ENCODE measurements at places on chromosomes 11 and 22.

DNA sequence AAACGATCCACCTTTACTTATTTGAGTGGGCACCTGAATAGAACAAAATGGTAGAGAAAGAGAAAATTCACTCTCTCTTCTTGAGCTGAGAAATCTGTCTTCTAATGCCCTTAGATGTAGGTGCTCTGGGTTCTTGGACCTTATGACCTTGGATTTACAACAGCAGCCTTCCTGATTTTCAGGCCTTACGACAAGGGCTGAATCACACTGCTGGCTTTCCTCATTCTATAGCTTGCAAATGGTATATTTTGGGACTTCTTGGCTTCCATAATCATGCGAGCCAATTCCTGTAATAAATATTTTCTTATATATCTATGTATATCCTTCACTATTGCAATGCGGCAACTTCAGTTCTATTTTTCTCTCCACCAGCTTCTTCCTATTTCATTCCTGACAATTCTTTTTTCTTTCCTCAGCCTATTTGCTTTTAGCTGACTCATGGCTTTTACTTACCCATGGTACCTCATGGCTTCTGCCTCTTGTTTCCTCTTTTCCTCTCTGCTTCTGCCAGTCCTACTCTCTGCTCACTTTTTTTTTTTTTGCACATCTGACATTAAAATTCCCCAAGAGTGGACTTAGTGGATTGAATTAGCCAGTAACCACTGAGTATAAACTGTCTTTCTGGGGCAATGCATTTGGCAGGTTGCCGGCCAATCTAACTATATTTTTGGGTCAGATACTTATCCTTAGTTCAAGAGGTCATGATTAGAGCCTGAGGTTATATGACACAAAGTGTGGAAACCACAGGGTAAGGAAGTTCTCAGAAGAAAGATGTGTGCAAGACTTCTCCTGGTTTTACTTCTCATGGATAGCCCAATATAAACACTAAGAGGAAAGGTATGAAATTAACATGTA is 359.5 kb downstream of the TMEM135 start:
- peak; percentile 27 for DNase-seq

- no peak for DNase-seq
Measured at GRCh38 chr22:45058622-45058912, 48.8 kb upstream of the PHF21B start.

DNA sequence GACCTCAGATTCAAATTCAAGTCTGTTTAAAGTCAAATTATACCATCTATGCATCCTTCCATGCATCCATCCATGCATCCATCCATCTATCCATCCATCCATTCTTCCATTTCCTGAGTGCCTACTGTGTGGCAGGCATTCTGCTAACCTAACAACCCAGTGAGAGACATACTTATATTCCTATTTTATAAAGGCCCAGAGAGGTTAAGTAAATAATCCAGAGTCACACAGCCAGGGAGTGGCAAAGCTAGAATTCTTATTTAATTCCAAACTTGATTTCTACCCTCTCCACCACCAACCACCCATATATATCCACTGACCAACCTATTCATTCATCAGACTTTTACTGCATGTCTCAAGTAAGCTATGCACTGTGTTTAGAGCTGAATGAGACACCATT is 53.8 kb downstream of the LRRC74B start:
- no peak for DNase-seq

DNA sequence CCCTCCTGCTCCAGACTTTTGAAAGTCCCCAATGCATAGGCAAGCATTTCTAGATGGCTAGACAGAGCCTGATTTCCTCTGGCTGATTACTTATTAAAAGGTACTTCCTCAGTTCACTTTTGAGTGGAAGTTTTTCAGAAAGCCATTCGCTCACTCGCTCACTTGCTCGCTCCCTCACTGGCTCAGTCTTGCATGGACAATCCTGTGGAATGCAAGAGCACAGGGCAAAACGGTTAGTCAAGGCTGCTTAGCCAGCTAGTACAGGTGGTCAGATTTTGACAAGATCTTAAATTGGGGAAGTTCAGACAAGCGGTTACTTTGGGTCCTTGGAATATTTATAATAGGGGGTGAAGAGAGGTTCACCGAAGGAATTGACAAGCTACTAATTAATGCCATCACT is 101.0 kb downstream of the ARL14EP start:
- no peak for DNase-seq

DNA sequence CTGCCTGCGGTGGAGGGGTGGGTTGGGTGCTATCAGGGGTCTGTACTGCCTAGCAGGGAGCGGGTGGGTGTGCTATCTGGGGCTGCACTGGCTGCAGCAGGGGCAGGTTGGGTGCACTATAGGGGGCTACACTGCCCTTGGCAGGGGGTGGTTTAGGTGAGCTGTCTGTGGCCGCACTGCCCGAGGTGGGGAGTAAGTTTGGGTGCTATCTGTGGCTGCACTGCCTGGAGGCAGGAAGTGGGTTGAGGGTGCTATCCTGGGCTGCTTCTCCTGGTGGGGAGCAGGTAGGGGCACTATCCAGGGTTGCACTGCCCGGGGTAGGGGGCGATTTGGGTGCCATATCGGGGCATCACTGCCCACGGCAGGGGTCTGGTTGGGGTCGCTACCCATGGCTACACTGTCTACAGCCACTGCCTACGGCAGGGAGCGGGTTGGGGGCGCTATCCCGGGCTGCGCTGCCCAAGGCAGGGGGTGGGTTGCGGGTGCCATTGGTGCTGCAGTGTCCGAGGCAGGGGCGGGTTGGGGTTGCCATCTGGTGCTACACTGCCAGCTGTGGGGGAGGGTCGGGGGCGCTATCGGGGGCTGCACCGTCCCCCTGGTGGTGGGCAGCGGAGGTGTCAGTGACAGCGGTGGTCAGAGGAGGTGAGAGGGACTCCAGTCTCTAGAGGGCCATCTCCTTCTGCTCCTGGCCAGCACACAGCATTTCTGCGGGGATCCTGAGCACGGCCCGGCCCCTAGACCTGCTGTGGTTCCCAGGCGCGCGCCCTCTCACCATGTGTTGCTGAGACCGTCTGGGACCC is 1.3 kb upstream of the RFPL2 start:
- DNase-seq = no peak

GRCh38 chr11:38824573-38824972 is 2226.5 kb upstream of the RAG2 start:
- DNase-seq = no peak

- DNase-seq = no peak
Measured at GRCh38 chr22:18136563-18137320, 13.2 kb upstream of the USP18 start.

DNA sequence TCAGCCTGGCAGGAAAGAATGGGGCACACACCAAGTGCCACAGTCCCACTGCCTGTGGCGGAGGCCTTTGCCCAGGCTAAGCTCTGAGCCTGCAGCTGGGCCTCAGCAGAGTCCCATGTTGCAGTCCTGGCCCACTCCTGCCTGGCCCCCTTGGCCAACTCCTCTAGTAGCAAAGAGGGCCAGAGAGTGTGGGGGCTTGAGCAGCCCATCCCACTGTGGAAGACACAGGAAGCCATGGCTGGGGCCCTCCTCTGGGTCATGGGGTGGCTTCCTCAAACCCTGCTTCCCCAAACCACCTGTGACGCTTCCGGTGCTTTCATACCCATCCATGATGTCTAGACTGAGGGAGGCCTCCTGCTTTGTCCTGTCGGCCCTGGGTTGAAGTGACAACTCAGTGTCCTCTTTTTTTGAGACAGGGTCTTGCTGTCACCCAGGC is 5.8 kb downstream of the RPS19BP1 start:
- DNase-seq = peak; percentile 23

DNA sequence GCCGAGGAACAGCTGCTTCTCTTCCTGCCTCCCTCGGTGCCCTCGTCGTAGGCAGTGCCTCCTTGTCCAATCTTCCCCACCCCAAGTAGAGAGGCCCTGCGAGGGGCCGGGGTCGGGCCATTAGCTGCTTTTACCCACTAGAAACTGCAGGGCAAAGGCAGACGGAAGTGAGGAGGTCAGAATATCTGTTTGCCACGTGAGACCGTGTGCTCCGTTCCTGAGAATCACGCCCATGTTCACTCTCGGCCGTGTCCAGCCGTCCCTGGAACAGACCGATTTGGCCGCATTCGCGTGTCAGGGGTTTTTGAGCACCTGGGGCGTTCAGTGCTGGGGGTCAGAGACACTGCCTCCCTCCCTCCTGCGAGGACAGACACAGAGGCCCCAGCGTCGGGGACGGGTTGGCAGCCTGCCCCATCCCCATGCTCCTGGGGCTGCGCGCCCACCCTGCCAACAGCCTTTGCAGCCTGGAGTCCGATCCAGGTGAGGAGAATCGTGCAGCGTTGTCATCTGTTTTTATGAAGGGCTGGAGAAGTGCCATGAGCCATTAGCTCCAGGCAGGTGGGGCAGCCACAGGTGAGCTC is 982.2 kb downstream of the BRD1 start:
- DNase-seq = no peak

DNA sequence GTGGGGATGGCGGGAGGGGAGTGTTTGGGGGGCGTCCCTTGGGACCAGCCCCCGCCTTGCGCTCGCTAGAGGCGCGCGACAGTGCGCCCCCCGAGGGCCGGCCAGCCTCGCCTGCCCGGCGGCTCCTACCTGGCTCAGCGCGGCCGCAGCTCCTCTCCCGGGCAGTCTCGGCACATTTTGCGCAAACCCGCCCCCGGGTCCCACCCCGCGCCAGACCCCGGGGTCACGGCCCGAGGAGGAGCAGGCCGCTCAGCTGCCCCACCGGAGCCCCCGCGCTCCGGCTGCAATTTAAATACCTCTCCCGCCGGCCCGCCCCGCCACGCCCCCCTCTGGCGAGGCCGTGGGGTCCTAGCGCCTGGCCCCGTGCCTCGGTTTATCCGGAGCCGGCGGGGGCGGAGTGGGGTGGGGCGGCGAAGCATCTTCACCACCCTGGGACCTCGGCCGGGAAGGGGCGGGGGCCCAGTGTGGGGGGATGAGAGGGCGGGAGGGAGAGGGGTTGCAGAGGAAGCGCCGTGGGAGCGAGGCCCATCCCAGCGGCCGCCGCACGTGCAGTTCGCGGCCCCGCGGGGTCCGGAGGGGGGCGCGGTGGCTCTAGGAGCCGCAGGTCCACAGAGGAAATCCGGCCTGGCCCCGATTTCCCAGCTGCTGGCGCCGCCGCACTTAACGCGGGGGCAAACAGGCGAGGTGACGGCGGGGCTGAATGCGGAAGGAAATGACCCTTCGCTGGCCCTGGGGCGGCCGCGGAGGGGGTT is at the start of gene LRRC32:
LRRC32 (minus strand) TSS at position 263 of the 752 bp plus-strand sequence. CDS start 4,793 bp downstream, outside the sequence.
- DNase-seq = peak; percentile 14

GRCh38 chr11:63613517-63614135 is 607 bp downstream of the PLAAT3 start:
- DNase-seq = no peak

- no peak for DNase-seq
Measured at GRCh38 chr11:130624971-130625544, 176.6 kb downstream of the ADAMTS15 start.

DNA sequence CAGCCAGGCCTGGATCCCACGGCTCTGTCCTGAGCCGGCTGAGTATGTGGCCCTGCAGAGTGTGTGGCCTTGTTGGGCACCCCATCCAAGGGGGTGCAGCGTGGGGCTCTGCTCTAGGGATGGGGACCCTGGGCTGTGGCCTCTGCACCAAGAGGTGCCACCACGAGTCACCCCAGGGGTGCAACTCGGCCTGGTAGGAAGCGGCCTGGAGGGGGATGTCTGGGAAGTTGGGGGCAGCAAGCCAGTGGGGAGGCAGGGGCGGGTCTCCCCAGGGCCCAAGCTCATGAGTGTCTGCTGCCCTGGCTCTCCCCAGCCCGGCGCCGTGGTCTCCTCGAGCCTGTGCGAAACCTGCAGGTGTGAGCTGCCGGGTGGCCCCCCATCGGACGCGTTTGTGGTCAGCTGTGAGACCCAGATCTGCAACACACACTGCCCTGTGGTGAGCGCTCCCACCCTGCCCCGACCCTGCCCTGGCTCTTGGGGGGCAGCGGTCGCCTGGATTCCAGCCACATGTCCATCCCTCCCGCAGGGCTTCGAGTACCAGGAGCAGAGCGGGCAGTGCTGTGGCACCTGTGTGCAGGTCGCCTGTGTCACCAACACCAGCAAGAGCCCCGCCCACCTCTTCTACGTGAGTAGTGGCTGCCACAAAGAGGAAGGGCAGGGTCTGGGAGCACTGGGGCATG is 24.2 kb upstream of the MUC5B start:
- no peak for DNase-seq

DNA sequence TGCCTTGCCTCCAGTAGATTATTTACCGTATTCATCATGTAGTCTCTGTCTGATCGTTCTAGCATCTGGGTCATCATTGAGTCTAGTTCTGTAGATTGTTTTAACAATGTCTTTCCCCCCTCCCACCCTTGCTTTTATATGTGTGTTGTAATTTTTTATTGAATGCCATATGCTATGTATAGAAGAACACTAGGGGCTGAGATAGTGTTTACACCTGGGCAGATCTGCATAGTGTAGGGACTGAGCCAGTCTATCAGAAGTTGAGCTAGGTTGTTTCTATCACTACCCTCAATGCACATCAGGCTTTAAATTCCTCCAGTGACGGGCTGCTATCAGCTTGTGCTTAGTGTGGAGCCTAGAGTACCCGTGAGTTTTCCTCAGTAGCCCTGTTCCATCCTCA is 61.6 kb downstream of the KREMEN1 start:
- DNase-seq = no peak

GRCh38 chr11:63504054-63504453 is 1.8 kb upstream of the LGALS12 start:
- no peak for DNase-seq

- no peak for DNase-seq
Measured at GRCh38 chr11:19730373-19730772, 17.7 kb downstream of the NAV2 start.

DNA sequence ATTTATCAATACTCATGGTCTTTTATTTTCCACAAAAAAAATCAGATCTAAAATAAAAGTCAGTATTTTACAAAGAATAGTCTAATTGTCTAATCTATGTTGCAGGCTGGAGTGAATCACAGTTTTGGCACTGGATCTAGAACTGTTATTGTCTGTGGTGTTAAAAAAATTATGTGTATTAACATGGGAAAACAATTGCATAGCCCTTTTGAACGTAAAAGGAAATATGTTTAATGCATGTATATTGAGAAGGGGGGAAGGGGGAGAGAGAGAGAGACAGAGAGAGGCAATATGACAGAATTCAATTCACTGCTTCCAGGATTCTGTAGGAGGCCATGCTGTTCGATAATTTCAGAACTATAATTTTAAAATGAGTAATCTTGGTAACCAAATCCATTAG is 324.9 kb upstream of the CCDC90B start:
- no peak for DNase-seq
